ENCODE measurements at places on chromosomes 7 and 10.

DNA sequence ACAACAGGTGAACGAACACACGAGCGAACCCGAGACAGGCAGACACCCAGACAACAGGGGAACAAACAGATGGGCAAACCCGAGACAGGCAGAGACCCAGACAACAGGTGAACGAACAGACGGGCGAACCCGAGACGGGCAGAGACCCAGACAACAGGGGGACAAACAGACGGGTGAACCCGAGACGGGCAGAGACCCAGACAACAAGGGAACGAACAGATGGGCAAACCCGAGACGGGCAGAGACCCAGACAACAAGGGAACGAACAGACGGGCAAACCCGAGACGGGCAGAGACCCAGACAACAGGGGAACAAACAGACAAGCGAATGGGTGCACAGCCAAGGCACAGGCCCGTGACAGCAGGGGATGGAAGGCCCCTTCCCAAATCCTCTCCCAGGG, 264.7 kb downstream of the ELFN1 start:
- DNase-seq, result no peak

DNA sequence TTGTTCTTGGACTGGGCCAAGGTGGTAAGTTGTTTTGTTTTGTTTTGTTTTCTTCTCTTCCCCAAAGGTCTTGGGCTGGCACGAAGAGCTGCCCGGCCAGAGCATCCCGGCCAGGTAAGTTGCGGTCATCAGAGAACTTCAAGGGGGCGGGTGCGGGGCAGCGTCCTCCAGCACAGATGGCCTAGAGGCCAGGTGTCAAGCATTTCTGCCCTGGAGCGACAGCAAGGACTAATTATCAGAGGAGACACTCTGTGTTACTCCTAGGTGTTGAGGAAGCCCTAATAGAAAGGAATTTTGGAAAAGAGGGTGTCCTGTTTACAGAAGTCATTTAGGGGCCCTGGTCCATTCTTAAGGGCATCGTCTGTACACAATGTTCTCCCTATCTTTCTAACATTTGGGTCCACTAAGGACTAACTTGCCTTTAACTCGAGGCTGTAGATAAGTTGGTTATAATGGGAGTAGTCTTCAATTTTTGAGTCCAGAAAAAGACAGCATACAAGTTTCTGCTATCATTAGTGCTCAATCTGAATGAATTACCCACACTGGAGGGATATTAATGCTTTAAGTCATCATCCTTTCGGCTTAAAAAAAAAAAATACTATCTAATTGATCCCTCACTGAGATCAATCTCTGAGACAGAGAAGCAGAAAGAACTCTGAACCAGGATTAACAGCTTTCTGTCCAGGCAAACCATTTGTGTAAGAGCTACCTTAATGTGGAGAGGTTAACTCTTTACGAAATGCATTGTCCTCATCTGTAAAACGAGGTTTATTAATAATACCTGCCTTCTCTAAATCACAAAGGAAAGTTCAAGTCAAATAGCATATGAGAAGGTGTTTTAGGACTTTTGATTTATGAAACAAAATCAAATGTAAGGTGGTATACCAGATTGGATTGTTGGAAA, 1.5 kb downstream of the ITGB8 start:
- DNase-seq, result no peak

GRCh38 chr7:30984359-30985107, 20.8 kb downstream of the GHRHR start:
- no peak for DNase-seq

GRCh38 chr7:123372368-123372767, 162.0 kb downstream of the IQUB start:
- no peak for DNase-seq

DNA sequence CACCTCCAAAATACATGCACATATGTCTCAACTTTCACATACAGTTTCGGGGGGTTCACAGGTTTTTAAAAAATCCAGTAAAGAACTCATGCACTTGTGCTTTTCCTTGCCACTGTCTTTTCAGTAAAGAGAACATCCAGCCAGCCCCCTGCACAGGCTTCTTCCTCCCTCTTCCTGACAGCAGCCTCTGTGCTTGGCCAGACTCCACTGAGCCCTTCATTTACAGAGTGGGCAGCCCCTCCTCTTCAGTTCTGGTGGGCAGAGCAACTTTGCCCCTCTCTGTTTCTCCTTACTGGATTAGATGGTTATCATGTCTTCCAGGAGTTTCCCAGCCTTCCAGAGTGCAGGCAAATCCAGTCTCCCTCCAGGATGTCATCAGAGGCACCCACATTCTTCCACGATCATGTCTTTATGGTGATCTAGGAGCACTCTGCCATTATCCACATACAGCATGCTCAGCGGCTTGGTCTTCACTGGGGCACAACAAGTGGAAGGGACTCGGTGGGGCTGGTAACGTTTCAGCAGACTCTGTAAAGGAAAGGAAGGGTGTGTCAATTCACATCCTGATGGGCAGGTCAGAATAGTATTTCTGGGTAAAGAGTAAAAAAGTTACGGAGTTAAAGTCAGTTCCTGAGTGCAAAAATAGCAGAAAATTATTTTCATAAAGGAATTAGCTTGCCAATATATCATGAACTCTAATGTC, 8.8 kb downstream of the NODAL start:
- DNase-seq, result no peak

Data from stimulated activated CD8-positive, alpha-beta memory T cell treated with anti-CD3 and anti-CD28 coated beads, Interleukin-15, amount 100 ng/mL, for 24 hours (primary cell).